ENCODE measurements at places on chromosomes 6 and 20.
A peak's percentile ranks its signal among the peaks of the same experiment; 100 is the strongest.

DNA sequence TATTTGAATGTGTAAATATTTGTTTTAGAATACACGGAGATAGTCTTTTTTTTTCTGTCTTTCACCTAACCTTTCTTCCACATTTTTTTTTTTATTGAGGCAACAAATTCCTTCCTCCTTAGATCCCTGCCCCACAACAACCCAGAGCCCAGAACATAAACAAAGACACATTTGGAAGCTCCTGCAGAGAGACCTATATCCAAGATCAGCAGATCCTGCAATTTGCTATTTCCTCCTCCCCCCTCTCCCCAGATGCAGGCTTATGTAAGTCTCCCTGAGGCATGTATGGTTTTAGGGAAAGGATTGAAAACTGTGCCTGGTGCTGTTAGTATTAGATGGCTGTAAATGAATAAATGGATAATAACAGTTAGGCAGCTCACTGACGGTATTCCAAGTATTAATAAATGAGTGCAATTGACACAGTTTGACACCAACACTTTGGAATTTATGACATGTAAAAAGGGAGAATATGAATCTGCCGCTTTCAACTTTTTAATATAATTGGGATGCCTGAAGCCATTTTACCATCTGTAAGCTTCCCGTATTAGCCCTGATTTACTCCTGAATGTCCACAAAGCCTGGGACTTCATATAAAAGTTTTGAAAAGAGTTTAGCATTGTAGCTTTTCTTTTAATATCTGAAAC lies 608.3 kb upstream of the CITED2 start:
- DNase-seq = peak; percentile 42

DNA sequence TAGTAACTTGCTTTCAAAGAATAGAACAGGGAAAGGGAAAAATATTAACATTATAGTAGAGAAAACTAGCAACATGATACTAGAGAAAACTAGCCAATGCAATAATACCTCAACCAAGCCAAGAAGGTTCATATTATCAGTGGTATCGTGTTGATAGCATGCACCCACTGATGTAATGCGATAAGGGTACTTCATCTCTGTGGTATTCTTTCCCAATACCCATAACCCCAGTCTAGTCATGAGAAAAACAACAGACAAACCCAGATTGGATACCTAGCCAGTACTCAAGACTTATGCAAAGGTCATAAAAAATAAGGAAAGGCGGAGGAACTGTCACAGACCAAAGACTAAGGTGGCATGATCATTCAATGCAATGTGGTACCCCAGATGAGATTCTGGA lies 21.0 kb downstream of the BLOC1S5 start:
- no peak for DNase-seq

- no peak for DNase-seq
Measured at GRCh38 chr6:106513808-106514582, 115.3 kb downstream of the RTN4IP1 start.

GRCh38 chr6:106247293-106247692 lies 78.3 kb downstream of the ATG5 start:
- no peak for DNase-seq

- no peak for DNase-seq
Measured at GRCh38 chr6:45886776-45887175, 128.9 kb downstream of the CLIC5 start.

DNA sequence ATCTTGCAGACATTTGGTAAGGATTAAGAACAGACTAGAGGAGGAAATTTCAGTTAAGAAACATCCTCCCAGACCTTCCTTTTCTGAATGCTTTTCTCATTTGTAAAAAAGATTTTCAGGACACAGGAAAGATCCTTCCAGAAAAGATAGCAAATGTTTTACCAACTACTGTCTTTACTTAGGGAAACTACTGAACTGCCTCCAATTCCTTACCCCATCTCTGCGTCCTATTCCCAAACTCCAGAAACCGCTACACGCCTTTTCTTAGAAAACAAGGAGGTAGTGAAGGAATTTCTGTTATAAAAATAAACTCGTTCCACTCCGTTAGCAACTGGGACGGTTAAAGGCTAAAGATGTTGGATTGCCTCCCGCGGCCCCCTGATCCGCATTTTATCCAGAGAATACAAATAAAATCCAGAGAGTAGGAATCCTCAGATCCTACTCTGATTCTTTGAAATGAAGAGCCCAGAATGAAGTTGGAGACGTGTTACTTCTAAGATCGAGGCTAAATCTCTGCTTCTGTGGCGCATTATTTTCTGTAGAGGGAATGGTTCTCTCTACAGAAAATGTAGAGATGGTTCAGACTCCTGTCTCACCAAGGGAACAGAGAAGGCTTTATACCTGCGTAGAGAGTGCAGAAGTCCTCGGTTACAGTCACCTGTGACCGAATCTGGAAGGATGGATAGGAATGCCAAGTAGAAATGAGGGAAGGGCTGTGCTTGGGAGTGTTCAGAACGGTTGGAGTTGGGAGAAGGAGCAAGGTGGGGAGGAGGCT lies 133.0 kb downstream of the GPX5 start:
- DNase-seq = no peak

GRCh38 chr6:169188475-169188874 lies 65.2 kb downstream of the THBS2 start:
- DNase-seq = peak; percentile 84

DNA sequence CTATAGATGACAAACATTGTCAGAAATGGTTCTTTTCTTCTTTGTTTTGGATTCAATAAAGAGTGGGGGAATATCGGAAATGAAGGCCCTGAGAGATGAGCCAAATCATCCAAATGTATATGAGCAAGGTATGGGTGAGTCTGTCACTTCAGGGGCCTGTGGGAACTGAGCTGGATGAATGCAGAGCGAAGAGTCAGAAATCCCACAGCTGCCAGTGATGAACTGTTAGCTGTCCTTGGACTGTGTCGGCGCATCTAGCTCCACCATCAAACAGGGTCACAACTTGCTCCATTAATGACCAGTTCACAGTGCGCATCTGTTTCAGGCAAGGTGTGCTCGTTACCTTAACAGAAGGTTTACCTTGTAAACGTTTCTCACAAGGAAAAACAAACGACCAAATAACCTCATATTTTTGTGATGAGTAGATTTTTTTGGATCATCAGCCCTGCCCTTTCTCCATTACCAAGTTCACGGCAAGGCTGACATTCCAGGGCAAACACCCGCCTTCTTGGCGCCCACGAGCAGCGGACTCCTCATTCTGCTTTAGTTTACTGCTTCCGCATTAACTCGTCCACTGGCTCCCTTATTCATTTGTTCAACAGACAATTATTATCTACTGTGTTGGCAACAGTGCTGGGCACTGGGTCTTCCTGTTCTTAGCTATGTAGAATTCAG lies 15.0 kb upstream of the CCN6 start:
- DNase-seq = no peak

GRCh38 chr6:145252737-145253136 lies 482.6 kb downstream of the EPM2A start:
- no peak for DNase-seq

GRCh38 chr6:158560836-158561320 lies 987 bp downstream of the TMEM181 start:
- DNase-seq = peak; percentile 47

DNA sequence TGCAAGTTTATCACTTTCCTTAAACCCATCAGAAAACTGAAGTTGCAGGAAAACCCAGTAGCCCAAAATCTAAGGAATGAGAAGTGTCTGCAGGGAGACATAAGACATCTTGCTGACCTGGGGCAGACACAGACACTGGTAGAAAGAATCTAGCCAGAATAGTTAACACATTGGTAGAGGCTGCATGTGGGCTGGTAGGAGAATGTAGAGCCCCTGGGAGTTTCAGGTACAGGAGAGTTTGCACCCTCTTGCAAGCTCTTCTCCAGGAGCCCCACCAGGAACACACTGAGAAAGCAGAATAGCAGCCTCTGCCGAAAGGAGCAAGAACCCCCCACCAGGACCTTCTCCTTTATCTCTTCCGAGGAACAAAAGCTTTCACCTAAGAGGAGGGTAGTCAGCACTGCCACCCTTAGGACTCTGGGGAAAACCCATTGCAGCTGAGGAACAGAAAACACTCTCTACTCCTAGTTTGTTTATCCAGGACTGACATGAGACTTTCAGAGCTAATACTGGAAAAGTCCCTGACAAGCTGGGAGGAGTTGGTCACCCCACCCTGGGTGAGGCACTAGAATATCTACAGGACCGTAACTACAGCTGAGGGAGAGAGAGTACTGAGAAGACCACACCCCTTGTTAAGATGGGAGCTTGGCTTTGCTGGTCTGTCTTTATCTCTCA lies 10.5 kb upstream of the OGFRL1 start:
- DNase-seq = no peak

DNA sequence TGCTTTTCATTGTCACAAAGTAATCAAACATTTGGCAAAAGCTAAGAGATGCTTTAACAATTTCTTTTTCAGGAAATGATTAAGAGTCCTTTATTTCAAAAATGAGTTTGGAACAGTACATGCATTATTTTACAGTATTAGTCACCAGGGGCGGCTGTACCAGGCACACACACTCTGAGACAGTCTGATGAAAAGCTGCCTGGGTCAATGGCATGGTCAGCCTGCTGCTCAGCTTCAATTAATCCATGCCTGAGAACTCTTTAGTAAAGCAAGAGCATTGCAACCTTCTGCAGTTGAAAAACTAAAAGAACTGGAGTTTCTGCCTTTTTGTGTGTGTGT lies 105.5 kb downstream of the TULP4 start:
- DNase-seq = no peak

- peak; percentile 37 for DNase-seq
Measured at GRCh38 chr6:132669690-132670291, 10.8 kb upstream of the TAAR1 start.

- no peak for DNase-seq
Measured at GRCh38 chr20:31590717-31591225, 14.3 kb upstream of the ID1 start.

DNA sequence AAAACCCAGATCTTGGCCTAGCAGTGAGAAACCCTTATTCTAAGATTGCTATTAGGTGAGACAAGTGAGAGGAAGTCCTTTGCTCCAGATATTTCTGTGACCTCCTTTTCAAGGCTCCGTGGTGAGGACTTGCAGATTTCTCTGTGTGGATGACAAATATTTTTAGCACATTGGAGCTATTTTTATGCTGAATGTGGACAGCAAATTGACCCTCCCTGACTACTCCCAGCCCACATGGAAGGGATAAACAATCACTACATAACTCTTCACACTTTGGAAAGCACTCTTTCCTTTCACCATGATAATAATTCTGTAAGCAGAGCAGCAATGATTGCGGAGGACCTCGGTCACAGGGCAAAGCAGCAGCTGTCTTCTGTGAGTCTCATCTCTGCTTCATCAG lies 88.0 kb upstream of the ADGRF1 start:
- peak; percentile 21 for DNase-seq

DNA sequence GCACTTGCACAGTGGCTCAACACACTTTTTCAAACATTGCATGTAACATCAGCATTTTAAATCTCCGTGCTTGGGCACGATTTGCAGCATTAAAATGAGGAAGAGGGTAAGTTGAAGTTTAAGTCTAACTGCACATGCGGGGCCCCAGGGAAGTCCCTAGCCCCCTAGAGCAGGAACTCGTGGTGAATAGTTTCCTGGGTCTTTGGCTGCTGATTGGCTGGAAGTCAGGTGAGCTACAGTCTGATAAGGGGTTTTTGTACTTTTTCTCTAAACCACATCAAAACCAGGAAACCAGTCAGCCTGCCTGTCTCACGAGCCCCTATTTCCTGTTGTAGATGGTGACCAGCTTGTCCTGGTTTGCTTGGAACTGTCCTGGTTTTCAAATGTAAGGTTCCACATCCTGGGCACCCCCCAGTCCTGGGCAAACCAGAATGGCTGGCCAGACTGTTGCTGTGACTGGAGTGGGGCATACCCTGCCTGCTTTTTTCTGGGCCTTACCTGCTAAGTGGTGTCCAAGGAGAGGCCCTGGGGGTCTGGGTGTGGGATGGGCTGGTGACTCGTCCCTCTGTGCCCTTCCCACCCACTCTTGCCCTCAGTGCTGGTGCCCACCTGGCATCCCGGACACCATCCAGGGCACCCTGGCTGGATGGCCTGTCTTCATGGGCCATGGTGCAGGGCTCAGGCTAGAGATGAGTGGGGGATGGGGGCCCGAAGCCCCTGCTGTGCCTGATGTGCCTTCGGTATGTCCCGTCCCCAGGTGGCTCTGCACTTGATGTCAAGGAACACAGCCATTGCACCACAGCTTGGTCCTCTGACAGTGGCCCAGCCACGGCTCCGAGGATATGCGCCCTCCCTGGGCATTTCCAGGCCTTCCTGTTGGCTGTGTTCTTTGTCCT lies 31.8 kb downstream of the SUN5 start:
- no peak for DNase-seq

GRCh38 chr6:132571774-132572173 lies 1.7 kb downstream of the TAAR6 start:
- no peak for DNase-seq

- DNase-seq = no peak
Measured at GRCh38 chr6:118537574-118537973, 10.5 kb upstream of the PLN start.

- DNase-seq = no peak
Measured at GRCh38 chr20:2171266-2171790, 69.7 kb downstream of the STK35 start.

DNA sequence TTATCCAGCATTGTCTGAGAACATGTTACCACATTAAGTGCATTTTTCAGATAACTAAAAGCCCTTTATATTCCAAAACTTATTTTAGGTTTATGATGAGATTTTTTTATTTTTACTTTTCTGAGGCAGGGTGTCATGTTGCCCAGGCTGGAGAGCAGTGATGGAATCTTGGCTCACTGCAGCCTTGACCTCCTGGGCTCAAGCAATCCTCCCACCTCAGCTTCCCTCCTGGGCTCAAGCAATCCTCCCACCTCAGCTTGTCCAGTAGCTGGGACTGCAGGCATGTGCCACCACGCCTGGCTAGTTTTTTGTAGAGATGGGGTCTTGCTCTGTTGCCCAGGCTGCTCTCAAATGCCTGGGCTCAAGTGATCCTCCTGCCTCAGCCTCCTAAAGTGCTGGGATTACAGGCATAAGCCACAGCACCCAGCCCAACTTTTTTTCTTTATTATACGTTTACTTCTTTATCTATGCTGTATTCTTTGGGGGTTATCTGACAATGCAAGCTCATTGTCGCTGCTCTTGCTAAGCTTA lies 6.2 kb downstream of the DYNLT1 start:
- DNase-seq = no peak

- DNase-seq = no peak
Measured at GRCh38 chr6:158161566-158162254, 6.4 kb downstream of the SERAC1 start.

DNA sequence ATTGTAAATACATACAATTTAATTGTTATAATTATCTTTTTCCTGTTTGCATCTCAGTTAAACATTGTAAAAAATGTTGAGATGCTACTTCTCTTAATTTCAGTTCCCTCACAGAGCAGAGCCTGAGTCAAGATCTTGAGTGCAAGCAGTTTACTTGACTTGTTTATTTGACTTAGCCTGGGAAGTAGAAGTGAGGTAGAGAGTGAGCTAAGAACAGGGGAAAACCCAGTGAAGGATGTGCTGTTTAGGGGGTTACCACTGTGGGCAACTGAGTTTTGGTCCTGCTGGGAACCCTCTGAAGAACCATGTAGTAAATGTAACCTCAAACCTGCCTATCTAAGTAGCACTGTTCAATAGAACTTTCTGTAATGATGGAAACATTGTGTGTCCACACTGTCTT lies 495.2 kb upstream of the FLRT3 start:
- no peak for DNase-seq
